ENCODE measurements at places on chromosomes 12 and 14. TPM values are rescaled to one million over a fixed set of nuclear protein-coding genes. Genes with fewer than 3 reads are reported as not detected.

LBHD2 gene
- not detected for total RNA-seq

LTA4H gene
- 93.7 TPM for total RNA-seq

- DNase-seq, result no peak
Observed at GRCh38 chr12:19388131-19388549, 51.2 kb upstream of the AEBP2 start.

DNA sequence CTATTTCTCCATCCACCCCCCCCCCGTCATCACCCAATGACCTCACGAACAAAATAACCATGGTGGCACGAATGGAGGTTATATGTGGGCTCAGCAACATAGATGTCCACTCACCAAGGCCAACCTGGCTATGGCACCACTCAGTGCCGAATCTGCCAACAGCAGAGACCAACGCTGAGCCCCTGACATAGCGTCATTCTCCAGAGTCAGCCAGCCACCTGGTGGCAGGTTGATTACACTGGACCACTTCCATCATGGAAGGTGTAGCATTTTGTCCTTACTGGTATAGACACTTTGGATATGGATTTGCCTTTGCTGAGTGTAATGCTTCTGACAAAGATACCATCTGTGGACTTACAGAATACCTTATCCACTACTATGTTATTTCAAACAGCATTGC, 24.2 kb upstream of the DYRK2 start:
- no peak for DNase-seq

DNA sequence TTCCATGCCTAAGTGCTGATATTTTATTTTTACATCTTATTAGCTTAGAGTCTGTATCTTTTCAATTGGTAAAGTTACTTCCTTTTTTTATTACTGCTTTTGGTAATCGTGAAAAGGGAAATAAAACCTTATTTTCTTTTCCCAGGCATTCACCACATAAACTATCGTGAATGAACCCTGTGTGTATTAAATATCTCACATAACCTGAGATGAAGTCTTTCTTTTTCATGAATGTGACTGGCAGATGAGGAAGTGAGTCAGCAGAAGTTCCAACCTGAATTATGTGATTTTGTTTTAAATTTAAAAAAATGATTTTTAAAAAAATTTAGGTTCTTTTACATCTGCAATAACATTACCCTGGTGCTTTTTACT, 26.0 kb downstream of the MYBPC1 start:
- DNase-seq, result no peak

- no peak for DNase-seq
Observed at GRCh38 chr14:67428501-67429031, 16.6 kb upstream of the PLEK2 start.

GRCh38 chr14:94028450-94028826, 2.3 kb downstream of the OTUB2 start:
- DNase-seq, result no peak

DNA sequence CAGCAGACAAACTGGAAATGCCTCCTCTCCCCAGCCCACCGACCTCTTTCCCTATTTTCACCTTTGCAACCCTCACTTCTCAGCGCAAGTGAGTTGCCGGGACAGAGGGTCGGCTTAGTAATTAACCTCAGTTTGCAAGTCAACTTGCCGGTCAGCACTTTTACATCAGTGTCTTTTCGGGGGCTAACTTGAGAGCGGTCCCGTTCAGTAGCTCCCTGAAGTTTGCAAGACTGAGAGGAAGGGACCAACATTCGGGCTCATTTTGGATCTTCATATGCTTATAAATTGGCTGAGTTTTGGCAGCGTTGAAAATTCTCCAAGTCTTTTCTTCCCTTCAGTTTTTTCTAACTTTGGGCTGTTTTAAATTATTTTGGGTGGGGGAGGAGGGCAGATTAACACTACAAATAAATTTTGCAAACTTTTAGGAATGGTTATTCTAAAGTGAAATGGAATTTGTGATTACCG, 846 bp downstream of the BRMS1L start:
- no peak for DNase-seq
